ENCODE measurements at places on chromosomes 12 and 14. TPM values are rescaled to one million over a fixed set of nuclear protein-coding genes. Genes with fewer than 3 reads are reported as not detected.

KRT82 gene
- not detected for total RNA-seq

INHBC gene
- total RNA-seq = 0.06 TPM

NOS1 gene
- total RNA-seq = 0.11 TPM

SERPINA4 gene
- not detected for total RNA-seq

SEL1L gene
- total RNA-seq = 28.0 TPM

IGF1 gene
- not detected for total RNA-seq

APOF gene
- total RNA-seq = not detected

CLEC6A gene
- not detected for total RNA-seq

CIROP gene
- total RNA-seq = 0.06 TPM

DNA sequence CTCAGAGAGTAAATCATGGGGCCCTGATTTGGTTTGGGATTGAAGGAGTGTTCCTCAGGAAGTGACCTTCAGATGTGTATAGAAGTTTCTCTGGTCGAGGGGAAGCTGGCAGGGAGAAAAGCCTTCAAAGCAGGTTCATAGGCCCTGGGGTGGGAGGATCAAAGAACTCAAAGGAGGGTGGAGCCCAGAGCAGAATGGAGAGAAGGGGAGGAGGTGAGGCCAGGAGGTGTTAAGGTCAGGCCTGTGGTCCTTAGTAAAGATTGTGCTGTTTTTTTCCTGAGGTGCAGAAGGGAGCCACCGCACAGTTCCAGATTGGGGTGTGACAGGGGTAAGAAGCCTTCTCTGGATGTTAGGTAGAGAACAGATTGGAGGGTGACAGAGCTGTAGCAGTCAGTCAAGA lies 9.7 kb upstream of the CFAP251 start:
- no peak overlapping the region for H3K27ac ChIP-seq
- no peaks in the 10 kb centered on the region for H3K36me3 ChIP-seq
- H3K4me1 ChIP-seq = no peaks in the 10 kb centered on the region
- no peaks in the 10 kb centered on the region for H3K27me3 ChIP-seq

GRCh38 chr12:9786726-9787717 lies 26.3 kb upstream of the CD69 start:
- peaks cover 12% of the 10 kb centered on the region for H3K4me1 ChIP-seq
- no peak overlapping the region for H3K27ac ChIP-seq
- H3K36me3 ChIP-seq = no peaks in the 10 kb centered on the region

DNA sequence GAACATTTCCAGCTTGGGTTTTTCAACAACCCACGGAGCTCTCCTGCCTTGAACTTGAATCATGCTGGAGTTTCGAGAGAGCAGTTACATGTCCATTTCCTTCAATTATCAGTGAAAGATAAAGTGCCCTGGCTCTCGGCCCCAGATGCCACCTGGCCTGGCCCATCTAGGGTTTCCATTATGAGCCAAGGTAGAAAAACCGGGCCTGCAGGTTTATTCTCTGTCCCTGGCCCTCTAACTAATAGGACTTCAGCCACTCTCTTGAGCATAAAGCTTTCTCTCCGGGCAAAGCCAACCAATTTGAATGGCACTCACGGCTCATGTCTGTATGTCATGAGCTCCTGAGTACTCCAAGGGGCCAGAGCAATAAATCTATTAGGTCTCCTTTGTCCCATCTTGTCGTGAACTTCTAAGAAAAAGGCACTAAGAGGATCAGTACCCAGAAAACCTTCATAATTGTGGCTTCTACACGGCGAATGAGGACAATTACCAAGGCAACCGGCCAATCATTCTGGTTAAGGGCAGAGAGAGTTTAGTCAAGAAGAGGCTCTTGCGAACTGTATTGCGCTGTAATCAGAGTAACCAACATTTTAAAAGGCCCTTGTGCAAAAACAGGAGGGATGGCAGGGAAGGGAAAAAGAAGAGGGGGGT lies 392.3 kb downstream of the MED13L start:
- no peak for DNase-seq
- H3K36me3 ChIP-seq = no peaks in the 10 kb centered on the region
- H3K4me3 ChIP-seq = no peak overlapping the region
- no peaks in the 10 kb centered on the region for H3K4me1 ChIP-seq
- no peaks in the 10 kb centered on the region for H3K27me3 ChIP-seq

- no peaks in the 10 kb centered on the region for H3K36me3 ChIP-seq
- no peaks in the 10 kb centered on the region for H3K27me3 ChIP-seq
- DNase-seq = peak; percentile 85
- H3K4me1 ChIP-seq = peaks cover 49% of the 10 kb centered on the region
Measured at GRCh38 chr12:24256684-24257083, 307.2 kb upstream of the SOX5 start.

- H3K4me3 ChIP-seq = peak overlapping the region; percentile 98
- peaks cover 20% of the 10 kb centered on the region for H3K36me3 ChIP-seq
- DNase-seq = no peak
- H3K4me1 ChIP-seq = peaks cover 15% of the 10 kb centered on the region
Measured at GRCh38 chr12:98592825-98593322, 612 bp upstream of the SLC25A3 start.

DNA sequence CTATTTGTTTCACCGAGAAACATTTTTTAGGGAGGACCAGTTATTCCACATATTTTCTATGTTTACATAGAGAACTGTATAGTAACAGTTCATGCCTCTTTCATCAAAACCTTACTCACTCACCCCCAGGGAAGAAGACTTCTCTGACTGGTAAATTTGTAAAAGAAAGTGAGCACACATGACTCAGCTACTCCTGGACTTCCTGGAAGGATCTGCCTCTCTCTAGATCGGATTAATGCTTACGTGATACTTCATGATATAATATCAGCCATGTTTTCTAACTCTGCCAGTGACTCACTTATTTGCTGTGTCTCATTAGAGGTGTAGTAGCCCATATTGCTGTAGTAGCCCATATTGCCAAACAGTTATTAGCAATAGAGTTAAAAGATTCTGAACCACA lies 494.3 kb upstream of the ATXN7L3B start:
- no peak overlapping the region for H3K4me3 ChIP-seq
- H3K27me3 ChIP-seq = no peaks in the 10 kb centered on the region
- H3K36me3 ChIP-seq = no peaks in the 10 kb centered on the region
- DNase-seq = no peak
- no peaks in the 10 kb centered on the region for H3K4me1 ChIP-seq
- H3K27ac ChIP-seq = no peak overlapping the region

- H3K27me3 ChIP-seq = no peaks in the 10 kb centered on the region
- no peak overlapping the region for H3K27ac ChIP-seq
- H3K36me3 ChIP-seq = no peaks in the 10 kb centered on the region
- no peak overlapping the region for H3K4me3 ChIP-seq
- no peak for DNase-seq
Measured at GRCh38 chr12:16261944-16262475, 15.5 kb downstream of the SLC15A5 start.

- no peak overlapping the region for H3K4me3 ChIP-seq
- H3K36me3 ChIP-seq = no peaks in the 10 kb centered on the region
- peaks cover 8% of the 10 kb centered on the region for H3K4me1 ChIP-seq
- no peak overlapping the region for H3K27ac ChIP-seq
Measured at GRCh38 chr14:99677231-99678140, 6.6 kb upstream of the CYP46A1 start.

DNA sequence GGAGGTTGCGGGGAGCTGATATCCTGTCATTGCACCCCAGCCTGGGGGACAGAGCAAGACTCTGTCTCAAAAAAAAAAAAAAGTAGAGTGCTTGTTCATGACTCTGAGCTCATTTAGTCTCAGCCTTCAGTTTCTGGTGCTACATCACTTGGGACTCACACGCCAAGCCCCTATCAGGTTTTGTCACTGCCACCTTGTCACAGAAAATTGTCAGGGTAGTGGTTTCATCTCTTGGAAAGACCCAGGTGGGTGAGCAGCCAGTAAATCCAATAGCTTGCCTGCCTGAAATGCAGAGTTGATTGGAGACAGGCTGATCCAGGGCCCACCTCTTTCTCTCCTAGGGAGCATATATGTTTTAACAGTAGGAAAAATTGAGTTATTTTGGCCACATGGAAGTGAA lies 113.0 kb downstream of the FGD4 start:
- H3K27ac ChIP-seq = no peak overlapping the region
- H3K27me3 ChIP-seq = no peaks in the 10 kb centered on the region
- no peak for DNase-seq

DNA sequence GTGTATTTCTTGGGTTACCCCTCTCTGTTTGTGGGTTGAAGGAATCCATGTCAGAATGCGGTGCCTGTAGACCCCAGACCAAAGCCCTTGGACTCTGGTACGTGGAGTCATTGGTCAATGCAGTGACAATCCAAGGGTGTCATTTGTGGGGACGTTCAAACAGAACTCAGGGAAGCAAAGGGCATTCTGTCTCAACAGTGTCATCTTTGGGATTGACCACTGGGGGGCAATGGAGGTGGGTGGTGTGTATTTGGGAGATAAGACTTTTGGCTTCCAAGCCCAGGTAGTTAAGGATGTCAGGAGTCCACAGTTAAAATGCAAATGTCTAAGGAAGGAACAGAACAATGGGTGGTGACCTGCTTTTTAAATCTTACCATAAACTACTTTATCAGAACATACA lies 54.6 kb upstream of the CCDC175 start:
- no peak overlapping the region for H3K27ac ChIP-seq
- H3K36me3 ChIP-seq = no peaks in the 10 kb centered on the region

GRCh38 chr12:32777159-32777558 lies 21.5 kb upstream of the YARS2 start:
- no peak for DNase-seq
- H3K27me3 ChIP-seq = no peaks in the 10 kb centered on the region
- no peak overlapping the region for H3K27ac ChIP-seq
- H3K36me3 ChIP-seq = no peaks in the 10 kb centered on the region
- no peak overlapping the region for H3K4me3 ChIP-seq
- H3K4me1 ChIP-seq = no peaks in the 10 kb centered on the region

GRCh38 chr12:101925361-101925760 lies 48.0 kb downstream of the DRAM1 start:
- no peaks in the 10 kb centered on the region for H3K4me1 ChIP-seq
- no peak for DNase-seq
- no peaks in the 10 kb centered on the region for H3K36me3 ChIP-seq
- no peak overlapping the region for H3K4me3 ChIP-seq
- H3K27me3 ChIP-seq = no peaks in the 10 kb centered on the region

- H3K4me3 ChIP-seq = no peak overlapping the region
- H3K36me3 ChIP-seq = no peaks in the 10 kb centered on the region
- DNase-seq = no peak
- H3K27me3 ChIP-seq = no peaks in the 10 kb centered on the region
- H3K27ac ChIP-seq = no peak overlapping the region
Measured at GRCh38 chr12:3106579-3106978, 29.4 kb downstream of the TSPAN9 start.

- H3K27me3 ChIP-seq = no peaks in the 10 kb centered on the region
- H3K36me3 ChIP-seq = no peaks in the 10 kb centered on the region
- H3K27ac ChIP-seq = no peak overlapping the region
- no peaks in the 10 kb centered on the region for H3K4me1 ChIP-seq
- no peak overlapping the region for H3K4me3 ChIP-seq
Measured at GRCh38 chr12:107418981-107419380, 266.6 kb upstream of the PWP1 start.

DNA sequence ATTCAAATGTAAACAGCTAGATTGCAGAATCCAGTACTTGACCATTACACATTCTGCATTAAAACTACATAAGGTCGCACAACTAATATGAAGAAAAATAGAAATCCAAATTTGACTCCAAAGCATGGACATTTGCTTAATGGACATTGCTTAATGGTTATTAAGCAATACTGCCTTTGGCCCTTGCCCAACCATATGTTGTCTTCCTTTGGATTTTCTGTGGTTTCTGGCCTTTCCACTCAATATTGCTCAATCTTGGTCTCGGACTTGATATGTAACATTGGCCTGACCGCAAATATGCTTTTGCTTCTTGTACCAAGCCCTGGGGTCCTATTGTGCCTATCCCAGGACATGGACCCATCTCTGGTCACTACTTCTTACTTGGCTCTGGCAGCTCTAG lies 67.2 kb downstream of the PTPRR start:
- no peak overlapping the region for H3K4me3 ChIP-seq
- H3K4me1 ChIP-seq = no peaks in the 10 kb centered on the region
- no peaks in the 10 kb centered on the region for H3K27me3 ChIP-seq
- no peaks in the 10 kb centered on the region for H3K36me3 ChIP-seq

DNA sequence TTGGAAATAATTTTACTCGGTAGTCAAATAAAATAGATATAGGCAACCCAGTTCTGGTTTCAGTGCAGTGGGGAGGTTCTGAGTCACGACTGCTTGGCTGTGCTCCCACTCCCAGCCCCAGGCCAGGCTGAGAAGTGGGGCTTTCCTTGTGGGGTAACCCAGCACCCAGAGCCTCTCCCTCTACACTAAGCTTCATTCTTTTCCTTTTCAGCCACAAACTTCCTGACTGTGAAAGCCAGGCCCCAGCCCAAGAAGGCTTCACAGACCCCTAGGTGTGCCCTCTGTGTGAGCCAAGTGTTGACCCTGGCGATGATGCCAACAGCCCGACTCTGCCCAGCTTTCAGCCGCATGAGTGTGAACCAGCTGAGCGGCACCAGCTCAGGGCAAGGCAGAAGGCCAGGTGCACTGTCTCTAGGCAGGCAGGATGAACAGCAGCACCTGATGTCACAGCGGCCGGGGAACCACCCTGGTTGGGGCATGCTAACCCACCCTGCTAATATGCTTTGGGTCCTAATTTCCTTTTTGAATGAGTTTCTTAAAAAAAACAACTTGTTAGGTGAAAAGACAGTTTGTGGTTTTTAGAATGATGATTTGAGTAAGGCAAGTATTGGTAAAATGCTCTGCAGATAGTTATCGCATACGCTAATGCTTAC lies 42.2 kb upstream of the ATP23 start:
- no peak overlapping the region for H3K4me3 ChIP-seq
- no peaks in the 10 kb centered on the region for H3K27me3 ChIP-seq
- no peaks in the 10 kb centered on the region for H3K36me3 ChIP-seq
- H3K4me1 ChIP-seq = peaks cover 38% of the 10 kb centered on the region
- no peak overlapping the region for H3K27ac ChIP-seq

- H3K4me3 ChIP-seq = no peak overlapping the region
- H3K36me3 ChIP-seq = no peaks in the 10 kb centered on the region
- peaks cover 39% of the 10 kb centered on the region for H3K27me3 ChIP-seq
- DNase-seq = no peak
- peaks cover 20% of the 10 kb centered on the region for H3K4me1 ChIP-seq
- no peak overlapping the region for H3K27ac ChIP-seq
Measured at GRCh38 chr14:104974665-104975390, 3.3 kb downstream of the AHNAK2 start.

DNA sequence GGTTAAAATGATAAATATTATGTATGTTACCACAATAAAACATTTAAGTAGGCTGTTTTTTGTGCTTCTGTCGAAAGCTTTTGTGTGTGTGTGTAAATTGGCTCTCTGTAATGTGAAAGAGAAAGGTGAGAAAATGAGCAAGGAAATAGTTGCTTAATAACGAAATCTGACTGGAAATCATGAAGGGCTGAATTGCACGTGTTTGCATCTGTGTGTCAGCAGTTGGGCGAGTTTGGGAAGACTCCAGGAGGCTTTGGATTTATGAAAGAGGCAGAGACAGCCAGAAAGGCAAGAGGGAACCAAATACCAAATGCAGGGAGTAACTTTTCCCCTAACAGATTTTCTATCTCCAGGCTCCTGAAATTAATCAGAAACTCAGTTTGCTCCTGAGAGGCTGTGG lies 47.2 kb upstream of the PLEKHG3 start:
- H3K36me3 ChIP-seq = no peaks in the 10 kb centered on the region
- H3K27ac ChIP-seq = no peak overlapping the region
- no peak overlapping the region for H3K4me3 ChIP-seq
- no peak for DNase-seq

- H3K27ac ChIP-seq = peak overlapping the region; percentile 46
- H3K27me3 ChIP-seq = peaks cover 10% of the 10 kb centered on the region
- DNase-seq = no peak
- H3K36me3 ChIP-seq = no peaks in the 10 kb centered on the region
- H3K4me3 ChIP-seq = no peak overlapping the region
Measured at GRCh38 chr14:105470350-105471296, 4.0 kb upstream of the CRIP2 start.

Data from neural progenitor cell (in vitro differentiated cells).